ENCODE measurements at places on chromosomes 7 and 10.

GRCh38 chr10:60853107-60853506 lies 74.8 kb downstream of the CDK1 start:
- no peak for DNase-seq

DNA sequence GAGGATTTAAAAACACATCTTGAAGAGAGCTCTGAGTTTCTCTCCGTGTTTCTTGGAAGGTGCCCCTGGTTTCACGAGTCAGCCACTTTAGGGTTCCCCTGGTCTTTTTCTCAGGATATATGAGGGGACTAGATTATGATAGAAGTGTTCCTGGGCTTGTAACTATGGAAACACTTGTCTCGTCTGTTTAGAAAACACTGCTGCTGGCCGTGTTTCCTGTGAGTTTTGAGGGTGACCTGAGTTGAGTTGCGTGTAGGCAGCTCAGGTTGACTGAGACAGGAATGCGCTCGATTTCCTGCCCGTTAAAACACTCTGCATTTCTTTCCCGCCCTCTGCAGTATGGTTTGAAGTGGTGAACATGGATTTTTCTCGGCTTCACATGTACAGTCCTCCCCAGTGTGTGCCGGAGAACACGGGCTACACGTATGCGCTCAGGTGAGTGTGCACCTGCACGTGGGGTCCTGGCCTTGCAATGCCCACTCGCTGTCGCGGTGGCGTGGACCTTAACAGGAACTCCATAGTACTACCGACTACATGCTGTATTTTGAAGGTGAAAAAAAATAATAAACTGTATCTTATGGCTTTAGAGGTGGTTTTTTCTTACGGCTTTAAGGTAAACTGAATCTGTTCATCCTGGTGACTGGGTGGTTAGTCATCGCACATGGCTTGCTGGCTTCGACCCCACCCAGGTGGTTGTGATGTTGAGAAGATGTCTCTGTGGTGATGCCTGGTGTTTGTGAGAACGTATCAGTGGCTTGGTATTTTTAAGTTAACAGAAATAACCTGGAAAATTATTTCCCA lies at the start of gene SUN1:
TSS of gene SUN1 (plus strand) at position 310 of the 801 bp plus-strand sequence. CDS start at position 359, 49 bp downstream.
- no peak for DNase-seq

- DNase-seq: no peak
These were observed 89.6 kb downstream of the ITIH5 start for GRCh38 chr10:7577176-7577575.

DNA sequence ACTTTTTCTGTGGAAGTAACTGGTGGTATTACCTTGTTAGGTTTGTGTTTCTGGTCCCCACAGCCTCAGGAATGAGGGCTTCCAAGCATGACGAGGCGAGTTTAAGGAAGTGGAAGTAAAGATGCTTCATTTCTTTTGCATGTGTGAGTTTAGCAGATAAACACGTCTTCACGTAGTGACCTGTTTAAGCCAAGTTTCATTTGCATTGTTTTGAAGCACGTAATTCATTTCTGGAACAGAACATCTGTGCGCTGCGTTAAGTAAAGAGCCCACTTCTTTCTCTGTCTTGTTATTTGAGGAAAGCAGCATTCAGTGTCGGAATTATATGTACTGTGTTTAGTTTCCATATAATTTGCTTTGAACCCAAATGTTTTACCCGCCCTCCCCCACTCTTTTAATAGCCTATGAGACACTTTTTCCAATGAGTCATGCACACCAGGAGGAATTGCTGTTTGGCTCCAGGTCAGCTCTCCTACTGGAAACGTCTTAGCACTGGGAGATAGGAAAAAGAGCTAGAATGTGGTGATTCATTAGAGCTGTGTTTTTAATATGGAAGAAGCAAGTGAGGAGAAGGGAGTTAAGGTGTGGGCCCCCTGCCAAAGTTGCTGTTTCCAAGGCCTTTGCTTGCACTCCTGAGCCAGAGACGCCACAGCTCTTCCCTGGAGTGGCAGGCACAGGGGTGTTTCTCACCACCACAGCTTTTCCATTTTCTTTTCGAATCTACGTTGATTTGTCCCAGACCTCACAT lies 36.7 kb downstream of the BTBD16 start:
- no peak for DNase-seq

GRCh38 chr7:100008525-100008924 lies 6.9 kb upstream of the ZKSCAN1 start:
- no peak for DNase-seq

DNA sequence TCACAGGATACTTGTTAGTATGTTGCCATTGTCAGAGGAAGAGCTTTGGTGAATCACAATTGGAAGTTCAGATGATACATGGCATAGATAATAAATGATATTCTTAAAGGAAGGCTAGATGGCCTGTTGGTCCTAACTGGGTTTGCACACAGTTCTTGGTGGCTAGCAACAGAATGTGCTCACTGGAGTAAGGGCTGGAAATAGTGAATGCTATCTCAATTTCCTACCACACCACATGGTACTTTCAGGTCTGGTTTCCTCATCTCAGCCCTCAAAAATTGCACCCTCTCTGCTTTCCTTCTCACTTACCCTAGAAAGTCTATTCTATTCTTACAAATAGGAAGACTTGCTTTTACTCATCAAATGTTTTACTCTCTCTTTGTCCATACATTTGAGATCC lies 622.5 kb downstream of the ANKRD7 start:
- no peak for DNase-seq

DNA sequence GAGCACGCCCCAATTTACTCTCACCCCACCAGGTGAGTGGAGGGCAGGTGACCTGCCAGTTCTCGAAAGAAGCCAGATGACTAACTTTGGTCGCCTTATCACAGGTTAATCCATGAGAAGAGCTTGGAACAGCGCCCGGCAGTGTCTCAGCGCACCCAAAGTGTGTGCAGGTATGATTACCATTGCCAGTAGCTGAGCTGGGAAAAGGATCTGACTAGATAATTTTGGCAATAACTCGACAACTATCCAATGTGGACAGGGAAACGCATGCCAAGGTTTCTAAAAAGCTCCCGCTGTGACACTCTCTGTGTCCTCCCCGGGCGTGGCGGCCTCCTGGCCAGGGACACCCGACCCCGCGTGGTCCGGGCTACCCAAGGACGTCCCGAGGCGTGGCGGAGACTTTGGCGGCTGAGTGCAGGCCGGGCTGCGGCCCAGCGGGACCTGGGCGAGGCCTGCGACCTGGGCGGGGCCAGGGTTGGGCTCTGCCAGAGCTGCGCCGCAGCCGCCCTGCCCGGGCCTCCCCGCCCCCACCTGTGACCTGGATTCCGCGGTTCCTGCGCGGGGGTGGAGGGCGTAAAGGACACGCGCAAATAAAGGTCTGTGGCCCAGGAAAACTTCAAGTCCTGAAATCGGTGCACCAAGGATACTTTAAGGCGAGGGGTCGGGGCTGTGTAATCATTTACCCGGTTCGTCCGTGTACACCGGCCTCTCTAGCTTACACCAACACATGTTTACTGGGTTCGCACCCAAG lies 13.7 kb upstream of the WAPL start:
- DNase-seq: no peak

- no peak for DNase-seq
These were observed 6.6 kb upstream of the RHBDD2 start for GRCh38 chr7:75872073-75872782.
